ENCODE measurements at places on chromosomes 2 and 18.

- DNase-seq = no peak
These were observed 193.1 kb upstream of the ARL4C start for GRCh38 chr2:234689911-234690379.

- DNase-seq = no peak
These were observed 92.7 kb upstream of the PXDN start for GRCh38 chr2:1837022-1837421.

GRCh38 chr18:26719896-26720295, 145.6 kb downstream of the AQP4 start:
- no peak for DNase-seq

GRCh38 chr18:56267334-56267733, 371.1 kb downstream of the TXNL1 start:
- DNase-seq = no peak

DNA sequence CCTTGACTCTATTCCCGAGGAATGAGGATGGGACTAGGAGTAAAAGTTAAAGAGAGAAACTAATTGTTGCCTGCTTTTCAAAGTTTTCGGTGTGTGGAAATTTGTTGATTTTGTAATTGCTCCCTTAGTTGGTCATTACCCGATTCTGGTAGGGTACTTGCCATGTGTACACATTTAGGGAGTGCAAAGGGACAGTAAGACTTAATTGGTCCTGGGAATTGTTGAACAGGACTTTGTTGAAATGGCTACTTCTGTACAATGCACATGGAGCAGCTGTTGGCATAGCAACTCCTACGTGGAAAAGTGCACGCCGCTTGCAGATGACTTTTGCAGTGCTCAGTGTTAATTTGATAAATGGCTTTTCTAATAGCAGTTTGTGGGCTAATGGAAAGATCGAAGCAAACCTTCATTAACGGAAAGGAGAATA, 22.9 kb downstream of the EPAS1 start:
- DNase-seq = no peak

Data from C1 segment of cervical spinal cord (tissue), 14 donors.